ENCODE measurements at places on chromosomes 11 and 22.

- no peak for DNase-seq
These were observed 237.8 kb downstream of the GRIK4 start for GRCh38 chr11:120749395-120749794.

DNA sequence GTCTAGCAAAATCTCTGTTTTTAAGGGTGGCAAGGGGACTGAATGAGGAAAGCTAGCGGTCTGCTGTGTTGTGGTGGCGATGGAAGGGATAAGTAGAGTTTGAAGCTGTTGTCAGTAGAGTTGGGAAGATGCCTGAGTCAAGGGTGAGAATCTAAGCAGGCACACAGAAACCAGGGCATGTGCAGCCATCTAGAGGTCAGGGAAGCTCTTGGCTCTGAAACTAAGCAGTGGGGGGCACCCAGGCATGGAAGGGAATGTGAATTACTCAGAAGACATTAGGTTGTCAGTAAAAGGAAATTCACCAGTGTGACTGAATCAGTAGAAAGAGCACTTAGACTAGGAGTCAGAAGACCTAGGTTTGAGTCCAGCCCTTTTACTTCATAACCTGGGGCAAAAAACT, 15.4 kb downstream of the BMAL1 start:
- DNase-seq = no peak

GRCh38 chr11:64845129-64845775, 799 bp upstream of the CDC42BPG start:
- no peak for DNase-seq

DNA sequence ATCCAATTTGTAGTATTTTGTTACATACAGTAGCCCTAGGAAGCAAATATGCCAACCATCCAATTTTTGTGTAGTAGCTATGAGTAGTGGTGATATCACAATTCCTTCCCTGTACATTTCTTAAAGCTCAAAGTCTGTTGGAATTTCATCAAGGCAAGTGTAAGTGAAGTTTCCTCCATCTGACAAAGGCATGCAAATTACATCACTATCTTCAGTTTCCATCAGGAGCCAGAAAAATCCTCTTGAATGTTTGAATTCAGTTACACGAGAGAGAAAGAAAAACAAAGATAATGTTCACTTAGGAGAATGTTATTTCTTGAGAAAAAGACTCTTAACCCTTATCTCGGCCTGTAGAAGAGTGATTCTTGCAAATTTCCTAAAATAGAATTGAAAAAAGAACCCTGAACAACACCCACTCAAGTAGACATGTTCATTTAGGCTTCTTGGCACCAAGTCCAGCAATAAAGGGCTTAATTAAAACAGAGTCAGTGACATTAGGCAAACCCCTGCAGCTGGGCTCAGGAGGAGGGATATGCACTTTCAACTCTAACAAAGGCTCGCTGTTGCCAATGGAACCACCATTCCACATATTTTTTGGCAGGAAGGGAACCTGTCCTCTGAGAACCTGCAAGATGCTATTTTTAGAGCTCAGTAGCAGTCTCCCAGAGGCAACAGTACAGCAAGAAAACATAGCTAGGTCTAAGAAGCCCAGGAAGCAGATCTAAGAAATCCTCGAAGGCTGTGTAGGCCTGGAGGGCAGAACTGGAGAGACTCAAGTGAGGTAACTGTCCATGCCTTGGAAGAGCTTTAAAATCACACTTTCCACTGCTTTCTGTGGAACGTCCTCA, 144.6 kb downstream of the CCDC81 start:
- peak; percentile 86 for DNase-seq

DNA sequence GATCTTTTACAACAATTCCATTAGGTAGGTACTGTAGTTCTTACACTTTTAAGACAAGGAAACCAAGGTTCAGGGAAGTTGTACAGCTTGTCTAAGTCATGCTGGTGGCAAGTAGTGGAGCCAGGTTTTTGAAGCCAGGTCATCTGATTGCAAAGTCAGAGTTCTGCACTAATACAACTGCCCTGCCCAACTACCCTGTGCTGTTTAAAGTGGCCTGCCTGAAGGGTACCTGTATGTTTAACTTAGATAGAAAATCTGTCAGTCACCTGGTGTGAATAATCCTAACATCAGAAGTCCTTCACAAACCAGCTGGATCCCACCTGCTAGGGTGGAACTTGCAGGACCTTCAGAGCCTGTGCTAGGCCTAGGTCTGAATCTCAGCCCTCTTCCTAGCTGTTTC, 44.2 kb downstream of the ARFGAP2 start:
- no peak for DNase-seq

DNA sequence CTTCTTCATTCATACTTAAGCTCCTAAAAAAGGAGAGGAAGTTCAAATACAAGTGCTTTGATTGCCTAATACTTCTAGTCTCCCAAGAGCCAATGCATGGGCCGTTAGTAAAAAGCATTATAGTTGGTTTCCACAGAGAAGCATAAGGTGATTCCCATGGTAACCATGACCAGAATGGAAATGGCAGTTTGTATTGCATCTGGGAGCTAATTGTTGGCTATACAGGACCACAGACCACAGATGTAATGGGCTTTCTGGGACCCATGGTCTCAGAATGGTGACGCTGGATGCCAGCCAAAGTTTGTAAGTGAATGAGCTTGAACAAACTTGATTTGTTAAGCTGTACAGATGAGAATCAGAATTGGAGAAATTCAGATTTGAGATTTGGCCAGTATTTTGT, 333.9 kb upstream of the C11orf87 start:
- DNase-seq = no peak

DNA sequence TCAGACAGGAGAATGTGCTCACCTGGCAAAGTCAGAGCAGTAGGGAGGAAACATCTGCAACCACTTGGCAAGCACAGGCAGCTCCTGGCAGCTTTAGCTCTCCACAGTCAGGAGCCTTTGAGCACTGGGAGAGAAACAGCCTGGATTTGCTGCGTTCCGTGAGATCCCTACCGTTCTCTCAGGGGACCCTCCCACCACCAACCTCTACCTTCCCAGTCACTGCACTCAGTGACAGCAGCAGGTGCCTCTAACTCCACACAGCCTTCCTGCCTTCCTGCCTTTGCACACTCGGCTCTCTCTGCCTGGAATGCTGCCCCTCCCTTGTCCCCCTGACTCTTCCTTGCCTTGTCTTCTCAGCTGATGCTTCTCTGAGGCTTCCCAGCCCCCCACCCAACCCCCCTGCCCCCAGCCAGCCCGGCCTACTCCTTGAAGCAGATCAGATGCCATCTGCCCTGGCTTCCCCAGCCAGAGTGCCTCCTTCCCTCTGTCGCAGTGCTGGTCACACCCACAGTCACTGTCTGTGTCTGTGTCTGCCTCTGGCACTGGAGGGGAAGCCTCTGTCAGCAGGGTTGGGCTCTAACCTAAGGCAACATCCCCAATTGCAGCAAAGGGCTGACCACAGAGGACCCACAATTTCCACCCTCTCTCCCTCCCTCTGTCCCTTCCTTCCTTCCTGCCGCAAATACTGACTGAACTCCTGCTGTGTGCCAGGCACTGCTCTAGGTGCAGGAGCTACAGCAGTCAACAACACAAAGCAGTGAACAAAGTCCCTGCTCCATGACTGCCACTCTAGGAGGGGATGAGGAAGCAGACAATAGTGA, 14.9 kb upstream of the TSKU start:
- peak; percentile 26 for DNase-seq

DNA sequence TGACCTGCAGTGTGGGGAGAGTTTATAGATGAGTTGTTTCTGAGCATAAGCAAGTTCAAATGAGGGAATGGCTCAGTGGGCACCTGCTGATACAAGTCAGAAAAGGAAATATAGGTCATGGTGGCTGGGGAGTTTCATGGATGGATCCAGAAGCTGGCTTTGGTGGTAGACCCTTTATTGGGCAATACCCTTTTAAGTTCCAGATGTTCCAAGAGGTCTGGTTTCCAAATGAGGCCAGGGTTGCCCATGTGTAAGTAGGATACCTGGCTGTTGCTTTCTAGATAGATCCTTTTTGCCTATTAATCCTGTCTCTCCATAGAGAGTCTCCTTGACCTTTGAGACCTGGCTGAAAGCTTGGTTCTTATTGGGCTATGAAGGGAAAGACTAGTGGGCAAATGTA, 2.2 kb downstream of the STIM1 start:
- no peak for DNase-seq
